ENCODE measurements at places on chromosomes 3 and 15.

- DNase-seq: no peak
Observed at GRCh38 chr3:139325551-139325950, 18.3 kb upstream of the MRPS22 start.

DNA sequence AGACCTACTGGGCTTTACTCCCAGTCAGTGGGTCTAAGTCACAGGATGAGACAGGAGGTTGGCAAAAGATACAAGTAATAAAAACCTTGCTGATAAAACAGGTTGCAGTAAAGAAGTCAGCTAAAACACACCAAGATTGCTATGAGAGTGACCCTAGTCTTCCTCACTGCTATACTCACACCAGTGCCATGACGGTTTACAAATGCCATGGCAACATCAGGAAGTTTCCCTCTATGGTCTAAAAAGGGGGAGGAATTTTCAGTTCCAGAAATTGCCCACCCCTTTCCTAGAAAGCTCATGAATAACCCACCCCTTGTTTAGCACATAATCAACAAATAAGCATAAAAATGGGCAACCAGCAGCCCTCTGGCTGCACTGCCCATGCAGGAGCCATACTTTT lies 966.7 kb upstream of the ROBO1 start:
- peak; percentile 63 for DNase-seq

GRCh38 chr3:136149667-136150066 lies 46.5 kb downstream of the MSL2 start:
- DNase-seq: no peak

- no peak for DNase-seq
Observed at GRCh38 chr3:67521053-67521646, 133.3 kb downstream of the SUCLG2 start.

- DNase-seq: no peak
Observed at GRCh38 chr3:140574375-140574774, 103.5 kb upstream of the TRIM42 start.

DNA sequence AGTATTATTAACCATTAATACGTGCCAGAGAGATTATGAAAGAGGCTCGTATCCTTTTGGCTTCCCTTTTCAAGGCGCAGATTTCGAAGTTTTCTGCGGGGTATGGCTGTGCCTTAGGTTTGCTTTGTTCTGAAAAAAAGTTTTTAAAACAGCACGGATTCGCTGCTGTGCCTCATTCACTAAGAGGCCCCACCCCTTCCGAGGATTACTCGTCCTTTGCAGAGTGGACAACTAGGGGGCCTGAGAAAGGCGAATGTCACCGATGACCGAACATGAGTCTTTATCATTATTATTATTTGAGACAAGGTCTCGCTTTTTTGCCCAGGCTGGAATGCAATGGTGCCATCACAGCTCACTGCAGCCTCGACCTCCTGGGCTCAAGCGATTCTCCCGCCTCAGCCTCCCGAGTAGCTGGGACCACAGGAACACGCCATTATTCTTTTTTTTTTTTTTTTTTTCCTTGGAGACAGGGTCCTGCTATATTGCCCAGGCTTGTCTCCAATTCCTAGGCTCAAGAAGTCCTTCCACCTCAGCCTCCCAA lies 684 bp upstream of the RPS27L start:
- peak; percentile 78 for DNase-seq

DNA sequence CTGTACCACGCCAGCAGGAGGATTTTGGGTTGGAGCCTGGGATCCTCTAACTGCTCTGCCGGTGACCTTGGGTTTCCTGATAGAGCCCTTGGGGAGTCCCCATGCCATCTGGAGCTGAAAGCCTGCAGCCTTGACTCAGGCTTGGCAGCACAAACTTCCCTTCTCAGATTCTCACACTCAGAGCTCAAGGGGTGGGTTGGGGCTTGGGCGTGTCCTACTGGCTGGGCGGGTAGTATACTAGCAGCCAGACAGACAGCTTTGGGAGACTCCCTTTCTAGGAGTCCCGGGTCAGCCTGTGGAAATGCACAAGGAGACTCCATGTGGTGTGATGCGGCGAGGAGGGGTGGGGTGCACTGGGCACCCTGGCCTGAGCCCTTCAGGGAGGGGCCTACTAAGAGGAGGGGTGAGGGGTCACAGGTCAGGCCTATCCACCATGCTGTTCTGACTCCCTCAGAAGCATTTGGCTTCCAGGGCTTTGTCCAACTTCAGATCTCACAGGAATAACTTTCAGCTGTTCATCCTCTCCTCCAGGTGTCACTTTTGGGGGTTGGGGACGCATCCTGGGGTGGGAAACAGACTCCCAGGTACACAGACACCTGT lies 21.6 kb upstream of the PLXNA1 start:
- DNase-seq: no peak

DNA sequence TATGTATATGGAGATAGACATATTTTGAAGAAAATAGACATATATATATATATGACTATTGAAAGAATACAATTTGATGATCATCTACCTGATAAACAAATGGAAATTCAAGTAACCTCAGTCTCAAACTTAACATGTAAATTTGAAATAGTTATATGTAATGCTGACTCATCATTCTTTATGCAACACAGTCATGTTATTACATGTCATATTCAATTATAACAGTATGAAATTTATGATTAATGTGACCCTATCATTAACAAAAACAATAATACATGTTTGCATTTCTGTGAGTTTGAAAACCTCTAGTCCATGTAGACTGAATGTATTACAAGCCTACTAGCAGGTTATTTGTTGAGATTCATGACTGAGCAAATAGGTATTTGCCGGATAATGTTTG lies 204.1 kb downstream of the CADM2 start:
- DNase-seq: no peak

DNA sequence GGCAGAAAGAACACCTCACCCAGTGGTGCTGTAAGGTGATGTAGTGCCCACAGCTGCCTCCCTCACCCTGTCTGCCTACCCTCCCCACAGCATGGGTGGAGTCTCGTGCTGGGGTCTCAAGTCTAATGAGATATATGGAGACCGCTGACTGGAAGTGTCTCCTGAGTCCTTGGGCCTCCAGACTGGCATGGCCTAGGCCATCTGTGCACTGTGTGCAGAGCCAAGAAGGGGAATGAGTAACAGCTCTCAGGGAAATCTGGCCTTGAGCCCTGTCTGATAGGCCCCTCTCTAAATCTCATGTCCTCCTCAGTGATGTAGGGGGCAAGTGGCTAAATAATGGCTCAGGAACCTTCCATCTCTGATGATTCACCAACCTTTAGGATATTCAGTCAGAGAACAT lies 277.4 kb downstream of the PLCL2 start:
- DNase-seq: no peak

GRCh38 chr3:58022490-58022889 lies 14.3 kb downstream of the FLNB start:
- DNase-seq: no peak

DNA sequence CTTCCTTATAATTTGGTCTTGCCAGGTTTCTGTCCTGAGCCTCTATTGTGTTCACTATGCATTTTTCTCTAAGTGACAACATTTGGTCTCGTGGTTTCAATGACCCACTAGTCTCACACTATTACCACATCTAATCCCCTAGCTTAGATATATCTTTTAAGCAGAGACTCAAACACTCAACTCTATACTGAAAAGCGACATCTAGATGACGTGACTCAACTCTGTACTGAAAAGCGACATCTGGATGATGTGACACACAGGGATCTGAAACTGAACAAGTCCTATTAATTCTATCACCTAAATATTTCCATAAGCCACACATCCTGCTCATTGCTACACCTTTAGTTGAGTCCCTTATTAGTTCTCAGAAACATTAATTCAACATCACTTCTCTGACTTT lies 141.7 kb upstream of the MBNL1 start:
- peak; percentile 21 for DNase-seq

- DNase-seq: no peak
Observed at GRCh38 chr3:144963810-144964209, 992.2 kb downstream of the DIPK2A start.

DNA sequence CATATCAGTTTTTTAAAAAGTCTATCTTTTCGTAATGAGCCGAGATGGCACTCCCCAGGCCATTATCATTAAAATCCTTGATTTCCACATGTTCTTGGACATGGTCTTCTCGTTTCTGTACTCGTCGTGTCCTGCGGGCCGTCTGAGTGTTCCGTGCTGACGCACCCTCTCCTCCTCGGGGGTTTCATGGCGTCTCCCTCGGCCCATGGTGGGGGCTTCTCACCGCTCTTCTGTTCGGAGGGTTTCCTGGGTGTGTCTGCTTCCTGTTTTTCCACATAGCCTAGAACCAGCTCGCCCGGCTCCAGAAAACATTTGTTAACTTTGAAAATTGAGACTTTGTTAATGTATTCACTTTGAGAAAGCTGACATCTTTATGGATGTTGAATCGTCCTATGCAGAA lies 92.7 kb downstream of the VGLL4 start:
- no peak for DNase-seq

DNA sequence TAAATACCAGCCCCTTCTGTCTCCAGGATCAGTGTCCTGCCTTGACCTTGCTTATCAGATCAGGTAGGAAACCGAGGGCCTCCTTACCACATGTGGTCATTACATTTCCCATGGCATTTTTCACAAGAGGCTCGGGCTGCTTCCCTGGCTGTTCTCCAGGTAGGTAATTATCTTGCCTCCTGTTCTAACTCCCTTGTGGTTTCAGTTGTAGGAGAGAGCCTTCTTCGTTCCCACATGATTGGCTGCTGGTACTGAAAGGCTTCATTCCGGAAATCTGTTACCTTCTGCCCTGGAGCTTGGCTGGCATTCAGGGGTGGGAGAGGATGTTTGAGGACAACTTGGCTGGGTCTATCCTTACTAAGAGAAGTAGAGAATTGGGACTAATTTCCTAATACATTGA lies 46.8 kb upstream of the RORA start:
- no peak for DNase-seq

DNA sequence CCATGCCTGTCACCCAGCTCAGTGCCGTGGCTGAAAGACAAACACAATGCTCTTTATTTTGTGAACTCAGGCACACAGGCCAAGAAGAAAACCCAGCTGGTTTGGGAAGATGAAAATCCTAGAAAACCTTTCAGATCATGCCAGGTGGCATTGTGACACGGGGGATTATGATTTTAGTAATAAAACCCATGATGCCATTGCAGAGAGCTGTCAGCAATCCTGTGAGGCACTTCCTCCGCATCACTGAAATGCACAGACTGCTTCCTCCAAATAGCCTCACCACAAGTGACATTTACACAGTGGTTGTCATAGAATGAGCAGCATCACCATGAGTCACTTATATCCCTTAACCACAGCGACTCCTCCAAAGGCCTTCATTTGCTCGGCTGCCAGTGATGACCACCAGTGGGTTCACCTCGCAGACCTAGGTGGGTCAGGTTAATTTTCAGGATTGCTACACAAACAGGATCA lies 22.7 kb downstream of the ABHD6 start:
- no peak for DNase-seq

- no peak for DNase-seq
Observed at GRCh38 chr3:99929745-99930139, 112.1 kb downstream of the CMSS1 start.

DNA sequence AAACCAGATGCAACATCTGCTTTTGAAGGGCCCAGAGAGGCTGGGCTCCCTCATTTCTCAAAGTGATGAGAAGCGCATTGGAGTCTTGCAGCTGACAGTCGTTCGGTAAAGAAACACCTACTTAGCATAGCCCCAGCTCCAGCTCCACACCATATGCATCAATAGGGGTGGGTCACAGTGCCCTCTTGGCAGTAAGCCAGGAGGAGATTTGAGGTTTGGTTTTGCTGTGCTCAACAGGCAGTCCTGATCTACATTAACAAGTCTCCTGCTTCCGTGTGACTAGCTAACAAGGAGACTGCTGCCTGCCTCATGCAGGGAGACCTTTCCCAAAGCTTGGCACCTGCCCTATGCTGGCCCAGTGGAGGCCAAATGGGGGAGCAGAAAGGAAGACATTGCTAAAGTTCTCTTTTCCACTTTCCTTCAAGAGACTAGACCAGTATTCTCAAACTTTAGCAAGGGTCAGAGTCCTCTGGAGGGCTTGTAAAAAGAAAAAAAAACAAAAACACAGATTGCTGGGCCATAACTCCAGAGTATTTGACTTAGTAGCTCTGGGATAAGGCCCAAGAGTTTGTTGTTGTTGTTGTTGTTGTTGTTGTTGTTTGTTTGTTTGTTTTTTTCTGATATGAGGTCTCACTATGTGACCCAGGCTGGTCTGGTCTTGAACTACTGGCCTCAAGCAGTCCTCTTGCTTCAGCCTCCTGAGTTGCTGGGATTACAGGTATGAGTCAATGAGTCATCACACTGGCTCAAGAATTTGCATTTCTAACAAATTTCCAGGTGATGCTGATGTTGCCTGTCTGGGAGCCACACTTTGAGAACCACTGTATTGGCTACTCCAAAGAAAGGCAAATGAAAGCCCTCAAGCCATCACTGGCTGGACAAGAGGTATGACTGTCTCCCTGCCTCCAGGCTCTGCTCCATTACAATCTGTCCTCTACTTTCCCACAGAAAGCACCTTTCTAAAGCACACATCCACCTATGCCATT lies 294.9 kb downstream of the RORA start:
- DNase-seq: no peak

DNA sequence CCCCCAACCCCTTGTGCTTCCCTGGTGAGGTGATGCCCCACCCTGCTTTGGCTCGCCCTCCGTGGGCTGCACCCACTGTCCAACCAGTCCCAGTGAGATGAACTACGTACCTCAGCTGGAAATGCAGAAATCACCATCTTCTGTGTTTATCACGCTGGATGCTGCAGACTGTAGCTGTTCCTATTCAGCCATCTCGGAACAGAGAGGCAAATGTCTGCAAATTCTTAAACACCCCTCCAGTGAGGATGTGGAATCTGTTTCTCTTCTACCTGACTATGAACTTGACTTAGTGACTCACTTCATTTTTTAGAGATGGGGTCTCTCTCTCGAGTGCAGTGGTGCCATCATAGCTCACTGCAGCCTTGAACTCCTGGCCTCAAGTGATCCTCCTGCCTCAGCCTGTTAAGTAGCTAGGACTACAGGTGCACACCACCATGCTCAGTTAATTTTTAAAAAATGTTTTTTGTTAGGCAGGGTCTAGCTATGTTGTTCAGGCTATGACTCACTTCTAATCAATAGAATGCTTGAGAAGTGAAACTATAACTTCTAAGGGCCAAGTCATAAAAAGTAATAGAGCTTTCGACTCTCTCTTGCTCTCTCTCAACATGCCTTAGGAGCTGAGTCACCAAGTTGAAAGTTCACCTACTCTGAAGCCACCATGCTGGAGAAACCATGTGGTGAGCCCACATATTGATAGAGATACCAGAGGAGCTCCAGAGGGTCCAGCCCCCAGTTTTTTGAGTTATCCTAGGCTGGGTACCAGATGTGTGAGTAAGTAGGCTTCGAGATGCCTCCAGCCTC lies 11.5 kb upstream of the PARP14 start:
- DNase-seq: no peak

DNA sequence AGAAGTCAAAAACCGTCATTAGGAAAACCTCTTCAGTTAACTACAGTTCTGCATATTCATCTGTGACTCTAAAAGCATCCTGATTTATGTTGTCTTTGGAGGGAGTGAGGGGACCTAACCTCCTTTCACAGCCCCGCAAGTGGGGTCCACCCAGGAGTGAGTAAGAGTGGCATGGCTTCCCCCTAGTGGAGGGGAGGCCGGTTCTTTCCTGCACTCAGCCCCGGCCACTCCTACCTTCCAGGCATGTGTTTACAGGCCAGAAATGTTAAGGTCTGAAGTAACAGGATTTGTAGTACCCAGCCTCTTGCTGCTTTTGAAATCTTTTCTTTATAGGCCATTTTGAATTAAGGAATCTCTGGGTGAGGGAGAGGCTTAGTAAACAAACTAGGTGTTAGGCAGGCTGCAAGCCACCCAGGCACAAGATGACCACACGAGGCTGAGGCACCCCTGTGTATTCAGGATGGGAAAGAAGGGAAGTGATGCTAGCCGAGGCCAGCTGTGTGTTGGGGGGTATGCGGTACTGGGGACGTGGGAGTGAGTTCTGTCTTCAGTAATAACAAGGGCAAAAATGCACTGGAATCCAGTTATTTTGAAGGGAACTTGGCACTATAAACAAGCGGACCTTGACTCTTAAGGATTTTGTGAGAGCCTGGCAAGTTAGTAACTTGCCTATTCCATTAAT lies 50.5 kb downstream of the CTDSPL start:
- no peak for DNase-seq
